ENCODE measurements at places on chromosomes 3 and 15. TPM values are rescaled to one million over a fixed set of nuclear protein-coding genes. Genes with fewer than 3 reads are reported as not detected.

DNA sequence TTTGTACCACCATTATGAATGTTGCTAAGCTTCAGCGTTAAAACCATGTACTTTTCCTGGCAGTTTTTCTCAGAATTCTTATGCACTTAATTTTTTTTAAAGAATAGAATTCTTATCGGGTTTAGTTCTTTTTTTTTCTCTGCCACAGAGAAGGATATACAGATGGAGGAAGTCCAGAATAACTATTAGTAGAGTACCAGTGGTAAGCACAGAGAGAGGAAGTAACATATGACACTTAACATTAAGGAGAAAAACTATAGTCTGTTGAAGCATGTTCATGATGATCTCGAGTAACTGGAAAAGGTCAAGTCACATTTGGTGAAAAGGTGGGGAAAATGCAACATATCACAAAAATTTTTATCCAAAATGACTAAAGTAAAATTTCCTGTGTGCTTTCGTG lies 68.9 kb downstream of the RNF13 start:
- no peak for DNase-seq

DNA sequence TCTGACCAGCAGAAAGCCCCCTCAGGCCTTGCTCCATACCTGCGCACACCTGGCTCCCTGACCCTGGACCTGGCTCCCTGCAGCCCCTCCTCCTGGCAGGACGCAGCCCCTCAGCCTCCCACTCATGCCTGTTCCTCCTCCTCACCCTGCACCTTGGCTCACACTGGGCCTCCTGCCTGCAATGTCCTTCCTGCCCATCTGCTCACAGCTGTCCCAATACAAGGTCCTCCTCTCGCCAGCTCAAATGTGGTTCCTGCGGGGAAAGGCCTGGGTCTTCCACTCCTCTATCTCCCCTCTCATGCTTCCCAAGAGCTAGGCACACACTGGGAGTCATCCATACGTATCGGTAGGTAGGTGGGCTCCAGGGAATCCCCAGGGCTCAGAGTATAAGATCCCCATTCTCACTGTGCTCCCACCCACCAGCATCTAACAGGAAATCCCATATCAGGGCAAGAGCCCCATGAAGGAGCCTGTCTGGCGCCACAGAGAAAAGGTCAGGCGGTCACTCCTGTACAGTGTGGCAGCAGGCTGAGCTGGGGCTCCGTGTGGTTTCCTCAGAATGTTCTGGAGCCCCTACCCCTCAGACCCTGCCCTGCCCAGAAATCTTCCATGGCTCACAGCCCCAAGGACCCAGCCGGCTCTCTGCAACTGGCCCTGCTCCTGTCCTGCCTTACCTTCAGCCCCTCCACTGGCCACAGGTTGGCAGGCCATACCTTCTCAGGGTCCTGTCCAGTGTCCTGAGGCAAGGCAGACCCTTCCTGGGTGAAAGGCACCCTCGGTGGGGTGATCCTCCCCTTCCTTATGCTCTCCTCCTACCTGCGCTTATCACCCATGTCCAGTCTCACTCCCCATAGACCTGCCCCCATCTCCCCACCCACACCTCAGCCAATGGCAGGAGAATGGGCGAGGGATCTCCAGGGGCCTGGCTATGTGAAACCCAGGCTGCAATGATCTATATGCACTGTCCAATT lies 10.9 kb downstream of the PLCD1 start:
- no peak for DNase-seq

KNSTRN gene
- 20.2 TPM for total RNA-seq

DNA sequence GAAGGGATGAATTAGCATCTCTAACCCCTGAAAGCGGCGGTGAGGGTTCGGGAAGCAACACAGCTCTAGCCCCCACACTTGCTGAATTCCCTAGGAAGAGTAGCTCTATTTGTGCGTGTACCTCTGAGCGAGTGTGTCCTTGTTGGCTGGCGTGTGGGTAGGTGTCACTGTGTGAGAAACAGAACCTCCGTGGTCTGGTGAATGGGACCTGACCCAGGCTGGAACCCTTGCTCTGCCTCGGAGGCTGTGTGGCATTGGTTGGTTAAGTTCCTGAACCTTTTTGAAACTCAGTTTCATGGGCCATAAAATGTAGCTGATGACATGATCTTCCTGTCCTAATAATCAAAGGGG lies 414 bp upstream of the TMEM115 start:
- no peak for DNase-seq

DNA sequence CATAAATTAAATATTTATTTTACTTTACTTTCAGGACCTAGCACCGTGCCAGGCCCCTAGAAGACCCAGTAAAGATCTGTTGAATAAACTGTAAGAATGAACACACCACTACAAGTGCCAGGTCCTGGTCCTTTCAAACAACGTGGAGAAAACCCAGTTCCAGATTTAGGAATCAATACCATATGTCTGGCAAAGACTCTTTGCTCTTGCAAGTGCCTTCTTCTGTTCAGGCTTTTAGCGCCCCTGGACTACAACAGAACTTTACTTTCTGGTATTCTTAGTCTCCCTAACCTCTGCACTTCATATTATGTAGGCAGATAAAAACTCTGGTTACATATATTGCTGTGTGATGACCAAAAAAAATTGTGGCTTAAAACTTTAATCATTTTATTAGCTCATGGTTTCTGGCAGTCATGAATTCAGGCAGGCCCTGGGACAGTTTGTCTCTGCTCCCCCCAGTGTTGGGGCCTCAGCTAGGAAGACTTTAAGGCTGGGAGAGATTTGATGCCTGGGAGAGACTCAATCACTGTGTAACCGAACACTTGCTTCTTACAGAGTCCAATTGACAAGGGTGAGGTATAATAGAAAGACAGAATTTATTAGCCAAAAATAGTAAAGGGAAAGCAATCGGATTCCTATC lies 2.9 kb upstream of the PSMA4 start:
- no peak for DNase-seq

MAN2A2 gene
- 54.5 TPM for total RNA-seq

DNA sequence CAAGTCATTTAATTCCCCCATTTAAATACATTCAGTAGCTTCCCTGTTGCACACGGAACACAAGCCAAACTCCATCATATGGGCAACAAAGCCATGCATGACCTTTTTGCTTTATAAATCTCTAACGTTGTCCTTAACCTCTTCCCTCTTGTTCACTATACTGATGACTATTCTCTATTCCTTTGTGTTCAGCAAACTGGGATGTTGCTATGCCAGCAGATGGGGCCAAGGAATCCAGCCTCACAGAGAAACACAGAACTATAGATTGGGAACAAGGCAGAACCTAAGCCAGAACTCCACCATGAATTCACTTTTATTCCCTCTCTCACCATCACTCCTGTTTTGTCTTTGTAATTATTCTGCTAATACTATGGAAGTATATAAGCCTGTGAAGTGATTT lies 398.4 kb downstream of the TUSC7 start:
- no peak for DNase-seq

NMB gene
- 6.1 TPM for total RNA-seq

UBE2E1 gene
- total RNA-seq, result 98.8 TPM

ZBTB47 gene
- 19.1 TPM for total RNA-seq

- DNase-seq, result no peak
Observed at GRCh38 chr3:117441851-117442250, 732.3 kb downstream of the TUSC7 start.

DNA sequence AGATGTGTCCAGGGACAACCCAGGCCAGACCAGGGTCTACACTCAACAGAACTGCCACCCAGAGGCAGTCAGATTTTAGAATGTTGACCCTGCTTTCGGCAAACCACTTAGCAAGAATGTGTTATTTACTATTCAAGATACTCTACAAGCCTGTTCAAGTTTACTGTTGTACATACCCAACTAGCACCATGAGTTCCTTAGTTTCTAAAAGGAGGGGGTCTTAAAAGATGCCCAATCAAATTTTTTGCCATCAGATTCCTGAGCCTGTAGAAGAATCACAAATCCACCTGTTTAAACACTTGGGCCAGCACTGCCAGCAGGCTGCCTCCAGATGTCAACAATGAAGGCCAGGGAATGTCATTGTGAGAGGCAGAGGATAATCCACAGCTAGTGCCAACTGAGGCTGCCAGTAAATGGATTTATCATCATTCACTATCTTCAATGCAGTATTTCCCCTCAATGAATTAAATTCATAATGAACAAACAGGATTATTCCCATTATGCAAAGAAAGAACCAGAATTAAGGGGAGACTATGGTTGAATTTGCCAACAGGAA lies 43.5 kb upstream of the SNRPA1 start:
- DNase-seq, result no peak

GRCh38 chr15:58631319-58631718 lies 118.2 kb downstream of the ADAM10 start:
- no peak for DNase-seq

IMPG2 gene
- total RNA-seq, result 0.99 TPM

LRRIQ4 gene
- not detected for total RNA-seq
